ENCODE measurements at places on chromosomes 4 and X.

- DNase-seq = no peak
Measured at GRCh38 chr4:70365479-70365878, 4.9 kb downstream of the SMR3A start.

- DNase-seq = peak; percentile 59
Measured at GRCh38 chrX:150362599-150363481, at the start of gene MAMLD1. TSS of gene MAMLD1 (plus strand) at chrX:150363317. CDS start at chrX:150445517, 82,200 bp downstream.

DNA sequence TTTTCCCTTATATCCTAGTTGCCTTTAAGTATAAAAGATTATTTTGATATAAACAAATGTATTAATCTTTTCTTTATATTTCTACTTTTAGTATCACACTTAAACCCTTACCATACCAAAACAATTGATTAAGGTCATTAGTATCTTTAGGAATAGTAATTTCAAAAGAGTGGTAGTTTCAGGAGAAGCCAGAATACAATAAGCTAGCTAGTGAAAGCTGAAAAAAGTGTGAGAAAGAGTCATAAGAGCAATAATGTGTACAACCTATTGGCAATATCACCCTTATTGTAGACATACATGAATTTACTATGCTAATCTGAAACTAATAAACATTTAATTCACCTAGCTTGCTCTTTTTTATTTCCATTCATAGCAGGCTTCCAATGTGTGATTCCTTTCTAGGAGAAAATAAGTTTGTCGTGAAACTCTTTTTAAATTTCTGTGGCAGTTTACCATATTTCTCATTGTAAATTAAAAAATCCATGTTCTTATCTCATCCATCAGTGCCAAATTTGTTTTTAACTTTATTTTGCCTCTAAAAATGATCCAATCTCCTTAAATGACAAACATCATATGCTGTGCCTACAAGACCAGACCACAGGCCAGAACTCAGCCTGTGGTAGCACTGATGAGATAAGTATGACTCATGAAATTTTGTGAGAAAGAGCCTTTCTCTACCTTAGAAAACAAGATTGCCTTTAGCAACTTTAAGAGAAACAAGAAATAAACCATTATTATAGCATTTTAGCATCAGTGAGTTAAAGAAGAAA is 8.1 kb downstream of the NEK1 start:
- DNase-seq = peak; percentile 67

- DNase-seq = peak; percentile 82
Measured at GRCh38 chr4:40316333-40316781, 18.8 kb upstream of the CHRNA9 start.

DNA sequence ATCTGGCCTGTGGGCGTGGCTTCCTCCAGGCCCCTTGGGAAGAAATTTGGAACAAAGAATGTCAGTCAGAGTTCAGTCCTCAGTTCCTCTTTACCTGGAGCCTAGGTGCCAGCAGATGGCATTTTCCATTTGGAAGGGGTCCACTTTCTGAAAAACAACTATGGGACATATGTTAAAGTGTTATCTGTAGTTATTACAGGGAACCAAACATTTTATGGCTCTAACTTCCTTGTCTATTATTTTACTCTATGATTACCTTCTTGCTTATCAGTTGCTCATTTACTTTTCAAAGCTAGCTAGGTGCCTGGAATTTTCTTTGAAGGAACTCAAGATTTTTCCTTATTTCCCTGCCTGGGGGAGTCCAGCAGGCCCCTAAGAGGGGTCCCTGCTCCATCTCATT is 159.8 kb upstream of the PUDP start:
- no peak for DNase-seq

DNA sequence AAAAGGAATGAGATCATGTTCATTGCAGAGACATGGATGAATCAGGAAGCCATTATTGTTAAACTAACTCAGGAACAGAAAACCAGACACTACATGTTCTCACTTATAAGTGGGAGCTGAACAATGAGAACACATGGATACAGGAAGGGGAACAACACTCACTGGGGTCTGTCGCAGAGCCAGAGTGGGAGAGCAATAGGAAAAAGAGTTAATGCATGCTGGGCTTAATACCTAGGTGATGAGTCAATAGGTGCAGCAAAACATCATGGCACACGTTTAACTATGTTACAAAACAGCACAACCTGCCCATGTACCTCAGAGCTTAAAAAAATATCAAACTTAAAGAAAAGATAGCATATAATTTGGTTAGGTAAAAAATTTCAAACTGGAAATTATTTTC is 281.4 kb downstream of the PABPC4L start:
- DNase-seq = no peak

GRCh38 chr4:92163348-92163747 is 140.4 kb upstream of the GRID2 start:
- peak; percentile 12 for DNase-seq

- no peak for DNase-seq
Measured at GRCh38 chr4:79450053-79450452, 42.0 kb upstream of the GK2 start.

DNA sequence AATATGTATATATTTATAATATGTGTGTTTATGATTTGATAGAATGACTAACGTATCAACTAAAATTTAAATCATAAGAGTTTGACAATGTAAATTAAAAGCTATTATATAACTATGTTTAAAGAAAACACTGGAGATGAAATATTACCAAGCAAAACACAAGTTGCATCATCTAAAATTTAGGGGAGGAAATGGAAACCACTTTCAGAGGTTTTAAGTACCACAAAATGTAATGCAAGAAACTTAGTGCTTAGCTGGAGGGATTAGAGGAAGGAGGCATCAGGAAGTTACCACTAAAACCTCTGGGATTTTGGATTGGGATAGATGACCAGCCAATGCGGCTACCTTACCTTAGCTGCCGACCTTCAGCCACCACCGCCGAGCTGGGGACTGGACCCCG is 1192.1 kb upstream of the PRKX start:
- DNase-seq = no peak

DNA sequence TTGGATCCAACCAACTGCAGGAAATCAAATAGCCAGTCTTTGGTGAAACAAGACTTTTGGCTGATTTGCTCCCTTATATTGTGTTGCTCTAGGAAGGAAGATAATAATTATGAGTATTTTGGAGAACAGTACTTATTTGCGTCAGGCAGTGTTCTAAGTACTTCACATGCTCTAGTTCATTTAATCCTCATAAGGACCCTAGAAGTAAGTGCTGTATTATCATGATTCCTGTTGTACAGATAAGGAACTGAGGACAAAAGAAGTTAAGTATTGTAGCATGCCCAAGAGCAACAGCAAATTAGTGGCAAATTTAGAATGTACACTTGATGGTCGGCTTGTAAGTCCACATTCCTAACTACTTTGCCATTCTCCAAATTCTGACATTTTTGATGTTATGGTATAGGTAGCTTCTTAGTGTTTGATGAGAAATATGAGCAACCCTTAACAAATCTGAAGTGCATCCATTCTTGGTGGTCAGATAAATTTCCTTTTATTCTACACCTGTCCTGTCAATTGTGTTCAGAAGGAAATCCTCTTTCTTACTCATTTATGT is 72.0 kb downstream of the SPRY1 start:
- DNase-seq = no peak
